Stimulated activated CD4-positive, alpha-beta T cell treated with anti-CD3 and anti-CD28 coated beads, Interleukin-4, amount 100 ng/mL, for 1 hour (primary cell): ENCODE measurements at places on chromosomes 2 and 18.

DNA sequence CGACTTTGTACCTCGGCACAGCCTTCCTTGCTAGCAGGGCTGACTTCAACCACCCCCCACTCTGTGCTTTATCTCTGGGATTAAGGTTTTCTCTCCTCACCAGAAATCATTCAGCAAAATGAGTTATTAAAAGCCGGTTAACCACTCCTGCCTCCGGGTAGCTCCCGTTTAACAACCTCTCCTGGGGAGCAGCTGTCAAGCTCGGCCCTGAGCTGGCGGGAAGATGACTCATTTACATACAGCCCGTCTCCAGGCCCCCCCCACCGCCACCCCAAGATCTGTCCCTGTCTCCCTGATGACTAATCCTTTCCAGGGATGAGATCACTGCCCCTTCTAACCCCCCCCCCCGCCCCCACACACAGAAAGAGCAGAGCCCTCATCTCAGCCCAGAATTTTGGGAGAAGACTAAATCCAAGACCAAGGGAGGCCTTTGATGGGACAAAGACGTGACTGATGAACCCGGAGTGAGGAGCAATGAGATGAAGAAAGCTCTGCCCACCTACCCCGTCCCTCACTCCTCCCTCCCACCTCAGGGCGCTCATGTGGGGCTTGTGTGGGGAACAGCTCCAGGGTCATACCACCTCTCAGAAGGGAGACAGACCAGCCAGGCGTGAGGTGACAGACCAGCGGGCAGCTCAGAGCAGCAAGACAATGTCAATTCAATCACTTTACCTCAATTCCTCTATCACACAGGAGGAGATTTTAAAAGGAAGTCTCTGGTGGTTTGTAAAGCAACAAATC lies 131.4 kb downstream of the MSH2 start:
- DNase-seq = no peak

DNA sequence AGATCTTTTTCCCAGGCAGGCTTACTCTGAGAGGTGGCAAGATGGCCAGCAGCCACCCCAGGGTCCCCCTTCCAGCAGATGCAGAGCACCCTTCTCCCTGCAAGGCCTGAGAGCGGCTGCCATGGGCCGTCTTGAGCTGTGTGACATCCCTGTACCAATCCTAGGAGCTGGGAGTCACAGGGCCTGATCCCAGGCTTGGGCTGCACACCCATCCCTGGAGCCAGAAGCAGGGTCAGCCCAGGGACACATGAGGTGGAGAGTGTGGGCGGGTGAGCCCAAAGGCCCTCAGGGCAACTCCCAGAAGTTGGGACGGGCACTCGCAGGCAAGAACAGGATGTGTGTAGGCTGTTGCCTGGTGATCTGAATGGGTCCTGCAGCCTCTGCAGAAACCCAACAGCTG lies 40.5 kb downstream of the CROCC2 start:
- DNase-seq = no peak

DNA sequence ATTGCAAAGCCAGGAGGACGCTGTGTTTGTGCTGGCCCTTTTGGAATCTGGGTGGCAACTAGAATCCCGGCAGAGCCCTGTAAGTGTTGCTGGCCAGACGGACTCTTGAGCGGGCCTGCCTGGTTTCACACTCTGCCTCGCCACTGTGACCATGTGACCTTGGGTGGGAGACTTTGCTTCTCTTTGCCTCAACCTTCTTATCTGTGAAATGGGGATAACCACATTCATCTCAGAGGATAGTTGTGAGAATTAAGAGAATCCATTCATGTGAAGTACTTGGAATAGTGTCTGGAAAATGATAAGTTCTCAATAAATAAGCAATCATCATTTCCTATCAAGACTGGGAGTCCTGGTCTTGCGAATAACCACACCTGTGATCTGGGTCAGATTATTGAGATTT lies 105.6 kb downstream of the LIPG start:
- DNase-seq = no peak

DNA sequence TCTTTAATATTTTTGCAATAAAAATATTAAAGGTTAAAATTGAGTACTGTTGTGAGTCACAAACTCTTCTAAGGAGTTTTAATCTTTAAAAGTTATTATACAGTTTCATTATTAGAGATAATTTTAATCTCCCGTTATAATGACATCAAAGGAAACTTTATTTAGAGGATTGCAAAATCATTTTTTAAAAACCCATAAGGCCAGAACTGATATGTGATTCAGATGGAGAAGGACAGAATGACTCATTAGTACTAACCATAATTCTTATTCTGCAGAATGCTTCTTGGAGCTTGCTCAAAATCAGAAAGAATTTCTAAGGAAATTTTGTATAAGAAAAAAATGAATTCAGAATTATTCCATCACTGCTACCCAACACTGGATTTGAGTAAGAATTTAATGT lies 12.5 kb upstream of the HNRNPLL start:
- no peak for DNase-seq

- DNase-seq = peak; percentile 26
These were observed 479 bp downstream of the RNMT start for GRCh38 chr18:13726972-13727331.

DNA sequence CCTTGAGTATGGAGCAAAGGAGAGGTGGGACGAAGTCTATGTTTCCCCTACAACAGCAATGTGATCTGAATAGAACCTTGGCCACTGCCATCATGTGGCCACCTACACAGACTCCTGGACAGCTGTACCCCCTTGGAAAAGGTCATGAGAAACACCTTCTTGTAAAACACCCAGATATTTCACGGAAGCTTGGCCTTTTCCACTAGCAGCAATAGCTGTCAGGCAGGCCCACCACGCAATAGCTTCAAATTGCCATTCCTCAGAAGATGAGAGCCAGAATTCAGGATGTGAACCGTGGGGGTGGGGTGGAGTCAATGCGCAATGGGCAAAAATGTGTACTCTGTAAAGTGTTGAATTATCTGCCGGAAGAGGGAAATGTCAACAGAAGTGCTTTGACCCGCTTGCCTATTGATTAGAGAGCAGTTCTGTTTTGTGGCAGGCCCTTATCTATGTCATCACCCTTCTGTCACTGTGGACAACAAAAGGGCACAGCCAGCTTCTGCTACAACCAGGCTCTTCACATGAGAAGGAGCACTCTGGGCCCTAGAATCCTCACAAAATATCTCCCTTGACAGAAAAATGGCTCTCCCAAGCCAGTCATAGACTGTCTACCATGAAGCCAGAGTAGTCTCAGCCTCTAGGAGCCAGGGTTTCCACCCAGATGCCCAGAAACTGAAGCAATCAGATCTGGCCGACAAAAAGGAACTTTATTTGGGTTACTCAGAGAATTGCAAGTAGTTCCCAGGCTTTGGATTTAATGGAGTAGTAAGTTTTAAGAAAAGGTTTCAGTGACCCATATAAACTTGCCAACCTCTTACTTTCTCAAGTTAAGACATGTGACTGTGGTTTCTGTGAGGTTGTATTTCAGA lies 9.5 kb downstream of the INPP1 start:
- DNase-seq = no peak

- no peak for DNase-seq
These were observed 59.9 kb upstream of the CYRIA start for GRCh38 chr2:16725549-16725948.

GRCh38 chr18:24530630-24531111 lies 70.2 kb downstream of the HRH4 start:
- no peak for DNase-seq

GRCh38 chr18:57428221-57429150 lies 6.7 kb upstream of the ONECUT2 start:
- DNase-seq = no peak

- DNase-seq = no peak
These were observed 46.5 kb downstream of the MBP start for GRCh38 chr18:77086034-77086433.

DNA sequence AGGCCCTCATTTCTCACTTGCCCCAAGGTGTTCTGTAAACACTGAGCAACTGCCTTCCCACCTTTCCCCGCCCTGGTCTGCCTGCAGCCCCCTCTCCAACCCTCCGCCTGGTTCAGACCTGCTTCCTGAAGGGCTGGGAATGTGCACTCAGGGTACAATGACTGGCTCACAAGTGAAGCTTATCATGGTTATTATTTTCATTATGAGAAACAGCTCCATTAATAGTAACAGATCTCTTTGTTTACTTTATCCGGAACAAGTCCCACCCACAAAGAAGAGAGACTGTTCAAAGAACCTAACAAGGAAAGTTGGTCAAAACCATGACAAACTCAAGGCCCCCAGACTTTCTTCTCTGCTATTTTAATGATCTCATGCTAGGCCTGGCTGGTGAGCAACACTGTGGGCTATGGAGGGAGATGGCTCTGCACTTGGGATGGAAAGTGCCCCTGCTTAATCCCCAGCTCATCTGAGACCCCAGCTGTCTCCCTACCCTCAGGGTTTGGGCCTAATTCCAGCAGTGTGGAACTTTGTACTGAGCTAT lies 36.7 kb downstream of the ARHGAP25 start:
- DNase-seq = peak; percentile 20

GRCh38 chr2:206457188-206457634 lies 13.9 kb downstream of the ADAM23 start:
- DNase-seq = no peak

GRCh38 chr2:113309655-113310387 lies 31.1 kb upstream of the PAX8 start:
- DNase-seq = no peak

DNA sequence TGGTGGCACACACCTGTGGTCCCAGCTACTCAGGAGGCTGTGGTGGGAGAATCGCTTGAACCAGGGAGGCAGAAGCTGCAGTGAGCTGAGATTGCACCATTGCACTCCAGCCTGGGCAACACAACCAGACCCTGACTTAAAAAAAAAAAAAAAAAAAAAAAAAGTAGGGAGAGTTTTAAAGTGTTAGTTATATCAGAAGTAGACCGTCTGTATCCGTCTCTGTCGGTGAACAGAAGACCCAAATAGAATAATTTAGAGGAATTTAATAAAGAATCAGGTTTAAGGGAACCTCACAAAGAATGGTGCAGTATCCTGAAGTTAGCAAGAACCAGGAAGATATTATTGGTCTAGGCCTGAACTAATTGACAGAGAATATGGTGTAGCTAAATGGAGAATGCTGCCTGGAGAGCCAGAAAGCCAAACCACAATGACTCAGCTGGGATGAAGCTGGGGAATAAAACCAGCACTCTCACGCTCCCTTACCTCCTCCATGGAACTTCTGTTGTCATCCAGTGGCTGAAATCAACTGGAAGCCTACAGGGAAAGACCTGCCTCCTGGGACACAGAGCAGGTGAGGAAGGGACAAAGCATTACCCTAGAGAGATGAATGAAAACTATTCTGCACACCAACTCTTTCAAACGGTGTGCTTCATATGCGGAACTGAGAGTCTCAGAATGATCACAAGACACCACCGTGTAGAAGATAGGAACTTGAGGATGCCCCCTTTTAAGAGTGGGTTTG lies 39.1 kb upstream of the PLEKHM3 start:
- no peak for DNase-seq

DNA sequence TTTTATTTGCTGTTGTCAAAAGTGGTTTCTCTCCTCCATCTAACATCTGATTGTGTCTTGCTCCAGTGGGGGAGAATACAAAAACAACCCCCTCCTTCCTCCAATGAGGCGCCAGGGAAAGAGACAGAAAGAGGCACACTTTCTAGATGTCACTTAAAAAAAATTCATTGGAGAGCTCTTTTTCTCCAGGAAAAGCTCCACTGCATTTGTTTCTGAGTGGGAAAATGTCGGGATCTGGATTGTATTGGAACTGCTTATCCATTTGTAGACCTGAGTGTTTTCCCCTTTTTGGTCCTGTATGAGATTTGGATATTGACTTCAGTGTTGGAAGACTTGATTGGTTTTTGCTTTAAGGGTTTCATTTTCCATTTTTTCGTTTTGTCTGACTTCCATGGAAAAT lies 995 bp downstream of the MBD5 start:
- DNase-seq = no peak

DNA sequence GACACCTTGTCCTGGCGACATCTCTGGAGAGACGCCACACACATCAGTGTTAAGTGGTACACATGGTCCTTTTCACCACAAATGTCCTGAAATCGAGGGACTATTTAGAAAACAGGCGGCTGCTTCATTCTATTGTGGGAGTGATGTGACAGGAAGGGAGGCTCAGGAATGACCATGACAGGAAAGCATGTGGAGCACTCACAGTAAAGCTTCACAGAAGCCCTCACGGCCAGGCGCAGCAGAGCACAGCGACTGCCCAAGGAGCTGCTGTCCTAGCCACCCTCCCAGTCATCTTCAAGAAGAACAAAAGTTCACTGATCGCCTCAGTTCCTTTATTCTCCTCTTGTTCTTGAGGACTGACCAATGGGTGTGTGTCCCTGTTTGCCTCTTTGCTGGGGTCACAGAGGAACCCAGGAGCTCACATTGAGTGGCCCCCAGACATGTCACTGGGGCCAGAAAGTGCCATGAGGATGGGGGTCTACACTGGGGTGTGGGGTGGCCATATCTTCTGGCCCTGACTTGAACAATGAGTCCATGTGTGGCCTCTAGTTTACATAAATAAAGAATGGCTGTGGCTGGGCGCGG lies 84.6 kb upstream of the RANBP2 start:
- DNase-seq = no peak

DNA sequence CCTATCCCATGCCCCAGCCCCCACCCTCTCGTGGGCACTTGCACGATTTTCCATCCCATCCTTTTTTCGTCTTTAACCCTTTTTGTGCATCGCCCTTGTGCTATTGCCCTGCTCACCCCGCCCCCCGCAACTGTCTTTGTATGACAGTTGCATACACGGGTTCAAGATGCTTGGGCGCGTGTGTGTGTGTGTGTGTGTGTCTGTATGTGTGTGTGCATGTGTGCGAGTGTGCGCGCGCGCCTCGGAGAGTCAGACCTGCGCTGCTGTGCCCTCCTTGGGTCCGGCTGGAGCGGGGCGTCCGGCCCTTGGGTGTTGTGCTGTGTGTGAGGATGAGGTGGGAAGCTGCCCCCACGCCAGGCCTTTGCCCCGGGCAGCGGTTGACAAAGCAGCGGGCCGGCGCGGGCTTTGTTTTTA lies 230.7 kb downstream of the HAUS1 start:
- DNase-seq = no peak

- DNase-seq = no peak
These were observed 73.6 kb upstream of the STK17B start for GRCh38 chr2:196244966-196245365.

DNA sequence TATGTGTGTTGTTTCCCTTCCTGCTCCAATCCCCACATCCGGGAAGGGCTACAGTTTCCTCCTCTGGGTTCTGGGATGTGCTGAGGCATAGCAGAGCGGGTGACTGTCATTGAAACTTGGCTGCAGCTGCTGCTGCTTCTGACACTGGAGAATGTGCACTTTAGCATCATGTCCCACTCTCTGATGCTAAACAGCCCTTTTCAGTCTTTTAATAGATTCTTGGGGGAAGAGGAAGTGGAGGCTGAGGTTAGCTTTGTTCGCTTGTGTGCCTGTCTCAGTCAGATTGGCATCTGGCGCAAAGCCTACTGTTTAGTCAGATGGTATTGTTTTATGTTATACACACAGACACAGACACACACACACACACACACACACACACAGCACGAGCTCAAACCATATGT lies 136.5 kb upstream of the RND3 start:
- no peak for DNase-seq
